ENCODE measurements at places on chromosomes 1 and 21.

- no peak for DNase-seq
Observed at GRCh38 chr1:37822906-37823815, 15.2 kb upstream of the YRDC start.

DNA sequence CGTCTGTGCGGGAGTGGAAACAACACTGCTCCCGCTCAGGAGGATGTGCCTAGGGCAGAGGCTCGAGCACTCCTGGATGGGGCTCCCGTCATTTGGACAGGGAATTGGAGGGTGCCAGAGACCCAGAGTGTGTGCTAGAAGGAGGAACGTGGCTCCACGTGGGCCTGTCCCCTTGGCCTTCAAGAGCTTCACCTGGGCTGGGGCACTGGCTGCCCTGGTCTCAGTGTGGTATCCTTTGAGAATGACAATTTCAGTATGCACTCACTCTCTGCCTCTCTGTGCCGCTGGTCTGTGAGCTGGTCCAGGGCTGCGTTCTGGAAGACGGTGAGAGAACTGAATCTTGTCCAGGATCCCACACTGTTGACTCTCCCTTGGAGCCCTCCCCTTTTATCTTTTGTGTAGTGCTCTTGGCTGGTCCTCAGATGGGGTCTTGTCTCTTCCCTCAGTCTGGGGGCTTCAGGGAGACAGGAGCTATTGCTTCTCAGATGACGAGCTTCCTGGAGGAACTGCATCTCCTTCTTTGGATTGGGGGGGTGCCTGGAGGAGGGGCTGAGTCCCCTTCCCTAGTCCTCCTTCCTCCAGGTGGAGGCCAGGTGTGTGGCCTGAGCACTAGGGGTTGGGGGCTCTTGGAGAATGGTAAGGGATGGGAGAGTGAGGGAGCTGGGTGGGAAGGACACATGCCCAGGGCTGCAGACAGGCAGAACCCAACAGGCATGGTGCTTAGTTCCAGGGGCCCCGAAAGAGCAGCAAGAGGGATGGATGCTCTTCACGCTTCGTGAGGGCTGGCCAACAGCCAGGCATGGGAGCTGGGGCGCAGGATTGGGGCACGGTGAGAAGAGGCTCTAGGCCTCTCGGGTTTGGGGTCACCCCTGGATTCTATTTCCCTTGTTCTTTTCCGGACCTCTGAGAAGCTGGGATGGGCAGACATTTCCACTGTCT is 14.8 kb upstream of the ETV3L start:
- no peak for DNase-seq

DNA sequence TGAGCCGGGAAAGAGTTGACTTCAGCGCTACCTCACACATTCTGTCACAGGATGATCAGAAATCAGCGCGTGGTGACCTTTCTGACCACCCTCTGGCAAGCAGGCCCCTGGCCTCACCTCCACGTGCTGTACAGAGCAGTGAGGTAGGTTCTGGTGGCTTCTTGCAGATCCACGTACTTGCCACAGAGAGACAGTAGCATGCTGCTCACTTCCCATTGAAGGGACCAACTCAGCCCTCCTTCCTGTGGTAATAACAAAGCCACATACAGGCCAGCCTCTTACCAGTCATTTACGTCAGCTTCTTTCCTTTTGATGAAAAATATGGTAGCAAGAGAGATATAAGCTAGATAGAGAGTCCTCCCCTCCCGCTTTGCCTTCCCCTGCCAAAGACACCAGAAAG is 200.7 kb downstream of the CHRM3 start:
- no peak for DNase-seq

DNA sequence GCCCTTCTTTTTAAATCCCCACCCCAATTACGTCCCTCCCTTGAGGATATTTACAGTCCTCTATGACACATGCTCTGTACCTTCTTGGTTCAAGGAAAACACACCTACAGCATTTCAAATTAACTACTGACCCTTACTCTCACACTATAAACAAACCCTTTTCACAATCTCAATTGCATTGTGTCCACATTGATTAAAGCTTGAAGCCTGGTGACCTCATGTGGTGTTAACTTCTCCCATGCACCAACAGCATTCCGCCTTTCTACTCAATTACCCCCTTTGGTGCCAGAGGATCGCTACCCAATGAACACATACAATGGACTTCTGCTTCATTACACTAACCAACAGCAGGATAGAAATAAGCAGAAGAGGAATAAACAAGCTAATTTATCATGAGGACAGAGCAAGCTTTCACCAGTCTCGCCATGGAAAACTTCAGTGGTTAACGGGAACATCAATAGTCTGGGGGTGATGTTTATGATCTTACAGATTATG is 15.2 kb downstream of the WLS start:
- no peak for DNase-seq

DNA sequence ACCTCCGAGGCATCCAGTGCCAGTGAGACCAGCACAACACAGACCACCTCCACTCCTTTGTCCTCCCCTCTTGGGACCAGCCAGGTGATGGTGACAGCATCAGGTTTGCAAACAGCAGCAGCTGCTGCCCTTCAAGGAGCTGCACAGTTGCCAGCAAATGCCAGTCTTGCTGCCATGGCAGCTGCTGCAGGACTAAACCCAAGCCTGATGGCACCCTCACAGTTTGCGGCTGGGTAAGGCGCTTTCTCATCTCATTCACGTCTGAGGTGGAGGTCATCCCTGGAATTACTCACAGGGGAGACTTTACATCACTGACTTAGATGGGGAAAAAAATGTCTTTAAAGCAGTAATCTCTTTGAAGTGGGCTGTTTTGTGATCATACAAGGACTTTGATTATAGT is 106.3 kb downstream of the CD247 start:
- no peak for DNase-seq

GRCh38 chr21:16426936-16427335 is 697.2 kb downstream of the USP25 start:
- DNase-seq, result no peak

GRCh38 chr1:23816906-23817305 is 8.3 kb downstream of the HMGCL start:
- DNase-seq, result no peak

DNA sequence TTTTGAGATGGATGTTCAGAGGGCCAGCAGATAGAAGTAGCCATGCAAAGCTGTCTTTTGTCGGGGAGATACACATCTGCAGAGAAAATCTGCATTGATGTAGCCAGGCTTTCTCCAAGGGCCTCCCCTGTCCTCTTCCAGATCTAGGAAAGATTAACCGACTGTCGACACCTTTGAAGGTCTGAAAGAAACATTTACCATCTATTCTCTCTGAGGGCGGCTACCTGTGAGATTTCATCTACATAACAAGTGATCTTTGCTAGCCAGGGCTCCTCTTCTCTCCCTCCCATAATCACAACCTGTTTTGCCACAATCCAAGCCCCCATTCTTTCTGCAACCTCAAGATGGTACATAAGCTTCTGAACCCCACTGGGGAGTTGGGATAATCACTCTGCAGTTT is 193.6 kb downstream of the RGS7 start:
- DNase-seq, result no peak

- DNase-seq, result no peak
Observed at GRCh38 chr1:20530306-20530705, 22.1 kb upstream of the FAM43B start.

DNA sequence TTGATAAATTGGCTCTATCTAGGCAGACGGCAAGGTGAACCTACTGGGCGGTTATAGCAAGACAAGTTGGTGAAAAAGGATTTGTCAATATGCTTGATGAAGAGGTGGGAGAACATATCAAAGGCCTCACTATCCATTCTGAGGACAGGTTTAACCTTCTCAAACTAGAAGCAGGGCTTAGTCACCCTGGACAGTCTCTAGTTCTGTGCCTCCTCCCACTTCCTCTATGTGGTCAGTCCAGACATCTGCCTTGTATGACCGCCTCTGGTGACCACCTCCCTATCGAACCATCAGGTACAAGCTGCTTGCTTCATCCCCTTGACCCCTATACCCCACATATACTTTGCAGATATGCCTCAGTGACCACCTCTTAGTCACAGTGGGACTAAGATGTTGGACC is 2.3 kb upstream of the SCYL3 start:
- DNase-seq, result no peak

- DNase-seq, result no peak
Observed at GRCh38 chr1:200336101-200336845, 73.6 kb downstream of the ZNF281 start.

DNA sequence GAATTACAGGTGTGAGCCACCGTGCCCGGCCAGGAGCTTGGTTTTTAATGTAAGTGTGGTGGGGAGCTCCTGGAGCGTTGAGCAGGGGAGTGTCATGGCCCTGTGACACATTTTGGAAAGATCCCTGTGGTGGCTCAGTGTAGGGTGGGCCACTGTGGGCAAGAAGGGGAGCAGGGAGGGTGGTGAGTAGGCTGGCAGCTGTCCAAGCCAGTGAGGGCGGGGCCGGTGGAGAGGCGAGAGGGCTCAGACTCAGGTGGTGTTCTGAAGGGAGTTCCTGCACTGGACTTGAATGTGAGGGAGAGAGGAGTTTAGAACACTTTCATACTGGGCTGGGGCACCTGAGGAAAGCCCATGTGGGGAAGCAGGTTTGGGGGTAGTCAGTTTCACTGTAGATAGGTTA is 3.1 kb upstream of the EVA1B start:
- no peak for DNase-seq

GRCh38 chr21:37742115-37742514 is 174.1 kb downstream of the KCNJ6 start:
- DNase-seq, result no peak

DNA sequence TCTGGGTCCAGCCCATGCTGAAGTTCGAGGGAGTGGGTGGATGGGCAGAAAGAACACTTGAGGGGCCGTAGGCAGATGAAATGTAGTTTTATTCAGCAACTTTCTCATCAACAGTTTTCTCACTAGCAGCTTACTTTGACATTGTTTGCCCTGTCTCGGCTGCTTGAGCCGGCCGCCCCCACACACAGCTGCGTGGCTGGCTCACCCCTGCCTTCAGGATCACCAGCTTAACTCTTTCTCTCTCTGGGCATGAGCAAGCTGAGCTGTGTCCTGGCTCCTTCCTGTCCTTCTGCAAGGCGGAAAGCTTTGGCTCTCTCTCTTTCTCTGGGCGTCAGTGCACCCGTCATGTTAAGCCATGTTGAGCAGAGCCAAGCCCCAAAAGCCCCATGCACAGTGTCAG is 104.4 kb upstream of the GNG12 start:
- DNase-seq, result no peak

DNA sequence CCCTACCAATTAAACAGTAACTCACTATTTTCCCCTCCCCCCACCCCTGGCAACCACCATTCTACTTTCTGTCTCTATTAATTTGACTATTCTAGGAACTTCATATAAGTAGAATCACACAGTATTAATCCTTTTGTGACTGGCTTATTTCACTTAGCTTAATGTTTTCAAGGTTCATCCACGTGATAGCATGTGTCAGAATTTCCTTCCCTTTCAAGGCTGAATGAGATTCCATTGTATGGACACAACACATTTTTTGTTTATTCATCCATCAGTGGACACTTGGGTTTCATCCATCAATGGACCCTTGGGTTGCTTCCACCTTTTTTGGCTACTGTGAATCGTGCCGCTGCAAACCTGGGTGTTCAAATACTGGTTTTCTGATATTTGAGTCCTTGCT is 41.7 kb downstream of the EIF2D start:
- no peak for DNase-seq

- no peak for DNase-seq
Observed at GRCh38 chr1:230099465-230099864, 32.4 kb downstream of the GALNT2 start.

- DNase-seq, result no peak
Observed at GRCh38 chr1:212453156-212453857, 20.6 kb downstream of the NENF start.

- DNase-seq, result no peak
Observed at GRCh38 chr21:29092102-29092959, 18.9 kb upstream of the CCT8 start.

- no peak for DNase-seq
Observed at GRCh38 chr1:200795156-200795555, 56.5 kb downstream of the CAMSAP2 start.

DNA sequence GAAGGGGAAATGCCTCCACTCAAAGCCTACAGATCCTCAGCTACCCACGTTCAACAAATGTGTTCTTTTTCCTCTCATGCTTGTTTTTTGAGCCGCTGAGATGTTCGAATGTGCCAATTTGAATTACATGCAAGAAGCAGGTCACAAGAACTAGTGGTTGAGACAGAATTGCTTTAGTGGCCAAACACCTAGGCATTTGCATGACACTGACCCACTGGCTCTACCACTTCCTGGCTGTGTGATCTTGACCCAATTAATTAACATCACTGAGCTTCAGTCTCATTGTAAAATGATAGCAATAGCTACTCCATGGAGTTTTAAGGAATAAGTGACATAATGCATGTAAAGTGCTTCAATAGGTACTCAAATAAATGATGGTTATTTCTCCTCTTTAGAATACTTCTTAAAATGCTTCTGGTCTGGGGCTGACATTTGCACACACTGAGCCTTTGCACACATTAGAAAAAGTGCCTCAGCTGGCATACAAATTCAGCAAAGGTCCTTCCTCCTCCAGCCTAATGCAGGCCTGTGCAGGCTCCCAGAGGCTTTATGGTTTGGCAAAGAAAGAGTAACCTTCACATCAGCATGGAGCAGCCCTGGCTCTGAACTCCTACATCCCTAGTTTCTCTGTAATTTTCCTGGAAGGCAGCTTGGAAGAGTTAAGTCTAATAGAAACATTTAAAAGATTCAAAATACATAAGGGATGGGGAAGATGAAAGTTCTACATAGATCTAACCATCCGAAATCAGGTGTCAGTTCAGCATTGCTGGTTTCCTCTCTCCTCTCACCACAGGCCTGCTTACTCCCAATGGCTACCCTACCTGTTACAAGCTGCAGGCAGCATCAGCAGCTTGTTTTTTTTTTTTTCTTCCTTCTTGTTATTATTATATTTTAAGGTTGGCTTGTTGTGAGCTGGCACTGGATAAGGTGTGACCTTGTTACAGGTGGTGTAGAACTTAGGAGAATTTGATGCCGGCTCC is 107.4 kb downstream of the TBX19 start:
- no peak for DNase-seq

DNA sequence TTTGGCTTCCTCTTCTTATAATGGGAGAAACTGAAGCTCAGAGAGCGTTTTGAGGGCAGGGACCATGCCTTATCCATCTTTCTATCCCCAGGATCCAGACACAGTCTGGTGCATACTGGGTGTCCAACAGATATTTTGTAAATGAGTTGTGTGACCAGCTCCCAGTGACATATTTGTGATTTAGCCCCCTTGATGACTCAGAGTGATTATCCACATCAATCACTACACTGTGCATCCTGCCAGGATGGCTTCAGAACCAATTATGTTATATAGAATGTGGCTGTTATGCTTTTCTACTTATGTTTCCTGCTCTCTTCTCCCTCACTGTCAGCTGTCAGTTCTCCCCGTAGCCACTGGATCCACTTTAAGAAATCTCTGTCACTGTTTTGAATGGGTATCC is 11.3 kb downstream of the OLFML3 start:
- DNase-seq, result no peak

- DNase-seq, result no peak
Observed at GRCh38 chr1:222918801-222919477, 104.1 kb downstream of the DISP1 start.

DNA sequence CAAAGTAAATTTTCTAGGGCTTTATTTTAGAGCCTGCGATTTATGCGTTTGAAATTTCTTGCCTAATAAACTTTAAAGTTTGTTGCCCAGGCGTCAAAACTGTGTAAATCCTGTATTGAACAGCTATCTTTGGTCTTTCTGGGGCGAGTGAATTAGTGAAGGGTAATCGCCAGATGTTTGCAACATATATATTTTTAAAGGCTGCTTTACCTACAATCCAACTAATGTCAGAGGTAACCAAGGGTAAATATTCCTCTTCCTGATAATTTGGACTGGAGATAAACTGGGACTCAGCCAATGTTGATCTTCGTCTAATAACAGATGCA is 885 bp upstream of the PROX1 start:
- DNase-seq, result no peak

Data from NK-92 treated with Interleukin-12 subunit alpha and Interleukin-12 subunit beta, amount 100 ng/mL, for 24 hours (cell line).